ENCODE measurements at places on chromosomes 12 and 14.

- no peak for DNase-seq
Observed at GRCh38 chr14:73759183-73759713, 45.1 kb upstream of the PNMA1 start.

- no peak for DNase-seq
Observed at GRCh38 chr12:33832900-33833299, 189.4 kb upstream of the ALG10 start.

DNA sequence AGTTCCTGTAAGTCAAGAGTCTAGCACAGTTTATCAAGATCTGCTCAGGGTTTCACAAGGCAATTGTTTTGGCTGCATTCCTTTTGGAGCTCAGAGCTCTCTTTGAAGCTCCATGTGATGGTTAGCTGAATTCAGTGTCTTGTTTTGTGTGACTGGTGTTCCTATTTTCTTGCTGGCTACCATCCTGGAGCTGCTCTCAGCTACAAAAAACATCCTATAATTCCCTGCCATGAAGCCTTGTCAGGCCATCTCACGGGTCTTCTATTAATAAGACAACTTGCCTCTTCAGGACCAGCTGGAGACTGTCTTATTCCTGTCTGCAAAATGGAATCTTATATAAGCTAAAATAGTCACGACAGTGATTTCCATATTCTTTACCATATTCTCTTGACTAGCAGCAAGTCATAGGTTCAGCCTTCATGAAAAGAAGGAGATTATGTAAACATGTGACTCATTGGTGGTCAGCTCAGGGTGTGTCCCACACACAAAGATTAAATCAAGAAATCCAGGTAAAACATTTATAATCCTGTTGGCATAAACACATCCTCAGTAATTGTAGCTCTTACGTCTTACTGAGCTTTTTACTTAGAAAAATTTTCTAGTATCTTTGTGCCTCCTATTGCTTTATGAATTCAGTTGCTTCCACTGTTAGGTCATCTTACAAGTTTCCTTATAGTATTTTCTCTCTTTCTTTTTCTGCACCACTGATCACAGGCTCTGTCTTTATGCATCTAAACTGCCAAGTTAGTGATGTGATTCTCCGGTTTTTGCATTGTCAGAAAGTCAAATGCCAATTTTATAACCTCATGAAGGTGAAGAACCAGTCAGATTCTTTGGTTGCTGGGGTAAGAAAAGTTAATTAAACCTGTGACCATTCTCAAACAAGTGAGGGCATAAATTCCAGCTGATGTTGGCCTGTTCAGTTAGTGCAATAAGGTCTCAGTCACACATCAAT, 378.5 kb upstream of the MGAT4C start:
- DNase-seq = no peak

DNA sequence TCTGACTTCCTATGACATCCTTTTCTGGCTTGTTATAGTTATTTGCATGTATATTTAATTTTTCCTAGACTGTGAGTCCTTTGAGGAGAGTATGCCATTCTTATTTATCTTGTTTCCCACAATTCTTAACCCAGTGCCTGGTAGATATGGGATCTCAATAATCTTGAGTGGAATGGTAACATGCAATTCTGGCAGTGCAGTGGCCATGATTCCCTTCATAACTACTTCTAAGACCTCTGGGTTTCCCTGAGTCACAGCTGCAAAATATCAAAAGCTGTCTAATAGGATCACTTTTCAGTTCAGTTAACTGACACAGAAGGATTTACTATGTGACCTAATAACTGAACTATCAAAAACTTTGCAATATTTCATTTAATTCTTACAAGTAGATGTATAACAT, 135.0 kb downstream of the ADAMTS20 start:
- no peak for DNase-seq

DNA sequence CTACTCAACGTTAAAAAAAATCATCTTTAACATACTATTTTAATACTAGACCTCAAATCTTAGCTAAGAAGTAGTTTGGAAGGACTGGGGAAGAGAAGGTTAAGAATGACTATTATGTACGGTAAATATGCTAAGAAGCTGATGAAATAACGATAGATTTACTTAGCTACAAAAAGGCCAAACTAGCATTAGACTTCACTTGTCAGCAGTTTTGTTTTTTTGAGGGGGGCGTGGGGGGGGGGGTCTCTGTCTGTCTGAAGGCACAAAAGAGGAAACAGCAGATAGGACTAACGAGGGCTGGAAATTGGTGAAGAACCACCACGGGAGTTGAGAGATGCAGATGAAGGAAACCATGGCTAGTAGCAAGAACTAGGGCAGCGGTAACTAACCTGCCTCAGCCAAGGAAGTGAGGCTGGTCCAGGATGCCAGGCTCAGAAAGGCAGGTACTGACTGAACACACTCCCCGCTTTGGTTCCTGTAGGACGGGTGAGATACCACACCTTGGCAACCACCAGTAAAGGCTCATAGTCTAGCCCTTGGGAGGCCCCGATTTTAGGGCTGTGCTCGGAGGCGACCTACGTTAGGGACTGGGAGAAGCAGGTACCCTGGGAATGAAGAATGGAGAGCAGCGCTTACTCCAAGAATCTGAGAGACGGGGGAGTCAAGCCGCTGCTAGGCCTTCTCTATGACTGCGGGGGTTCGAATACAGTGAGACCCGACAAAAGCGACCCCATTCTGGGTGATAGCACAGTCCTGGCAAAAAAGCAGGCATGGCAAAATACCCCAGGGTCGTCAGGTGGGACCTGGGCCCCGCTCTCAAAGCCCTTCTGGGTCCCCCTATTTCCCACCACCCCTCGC, 675 bp downstream of the NEDD8 start:
- DNase-seq = no peak

DNA sequence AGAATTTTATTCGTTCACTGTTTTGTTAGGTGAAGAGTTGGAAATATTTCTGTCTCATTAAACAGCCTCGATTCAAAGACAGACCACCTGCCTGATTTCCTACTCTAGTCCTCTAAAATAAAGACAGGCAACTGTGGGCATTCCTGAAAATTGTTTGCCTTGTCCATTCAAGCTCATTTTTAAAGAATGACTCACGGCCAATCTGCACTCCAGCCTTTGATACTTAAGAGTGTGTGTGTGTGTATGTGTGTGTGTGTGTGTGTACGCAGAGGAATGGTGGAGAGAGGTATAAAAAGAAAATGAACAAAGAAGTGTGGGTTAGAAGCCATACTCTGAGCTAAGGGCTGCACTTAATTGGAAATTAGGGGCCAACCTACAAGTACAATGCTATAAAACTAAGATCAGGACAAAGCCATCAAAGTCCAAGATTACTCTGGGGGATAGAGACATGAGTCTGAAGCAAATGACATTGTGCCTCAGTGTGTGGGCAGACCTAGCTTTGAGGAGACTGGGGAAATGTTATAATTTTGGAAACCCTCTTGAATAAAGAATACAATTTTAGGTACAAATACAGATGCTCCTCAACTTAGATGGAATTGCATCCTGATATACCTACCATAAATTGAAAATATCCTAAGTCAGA, 45.6 kb upstream of the SOCS2 start:
- no peak for DNase-seq
